Activated CD8-positive, alpha-beta memory T cell treated with anti-CD3 and anti-CD28 coated beads for 4 hours (primary cell): ENCODE measurements at places on chromosomes 4 and X.

DNA sequence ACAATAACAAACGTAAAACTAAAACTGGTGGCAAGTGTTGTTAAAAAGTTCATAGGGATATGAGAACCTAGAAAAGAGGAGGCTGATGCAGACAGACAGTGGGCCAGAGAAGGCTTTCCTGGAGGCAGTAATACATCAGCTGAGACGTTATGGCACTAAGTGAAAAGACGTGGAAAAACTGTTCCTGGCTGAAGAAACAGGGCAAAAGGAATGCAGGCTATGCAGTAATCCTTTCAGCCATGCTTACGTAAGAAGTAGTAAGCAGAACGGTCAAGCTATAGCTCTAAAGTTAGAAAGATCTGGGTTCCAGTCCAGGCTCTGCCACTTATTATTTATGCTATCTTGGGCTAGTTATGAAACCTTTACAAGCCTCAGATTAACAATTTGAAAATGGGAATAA lies 6.4 kb downstream of the LAMTOR3 start:
- DNase-seq = no peak

GRCh38 chr4:154312246-154312645 lies 179.4 kb downstream of the DCHS2 start:
- no peak for DNase-seq

GRCh38 chr4:10129196-10130177 lies 12.9 kb upstream of the WDR1 start:
- no peak for DNase-seq

- no peak for DNase-seq
Measured at GRCh38 chr4:56976283-56976836, 1.0 kb downstream of the NOA1 start.

- DNase-seq = no peak
Measured at GRCh38 chr4:118816538-118817177, 19.3 kb downstream of the SEC24D start.

GRCh38 chr4:163892417-163892816 lies 397.9 kb downstream of the TMA16 start:
- DNase-seq = no peak

DNA sequence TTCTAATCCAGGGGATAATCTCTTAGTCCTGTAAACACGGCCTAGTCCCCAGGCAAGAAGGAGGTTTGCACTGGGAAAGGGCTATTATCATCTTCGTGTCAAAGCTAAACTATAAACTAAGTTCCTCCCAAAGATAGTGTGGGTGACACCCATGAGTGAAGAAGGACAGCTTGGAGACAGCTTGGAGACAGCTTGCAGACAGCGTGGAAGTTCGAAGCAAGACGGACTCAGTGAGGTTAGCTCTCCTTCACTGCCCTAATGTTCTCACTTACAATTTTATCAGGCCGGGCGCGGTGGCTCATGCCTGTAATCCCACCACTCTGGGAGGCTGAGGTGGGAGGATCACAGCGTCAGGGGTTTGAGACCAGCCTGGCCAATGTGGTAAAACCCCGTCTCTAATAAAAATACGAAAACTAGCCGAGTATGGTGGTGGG lies 19.2 kb upstream of the PLCXD1 start:
- no peak for DNase-seq

GRCh38 chr4:135552131-135552530 lies 1350.5 kb upstream of the PABPC4L start:
- no peak for DNase-seq

GRCh38 chr4:165875446-165875845 lies 2.4 kb downstream of the TLL1 start:
- no peak for DNase-seq

DNA sequence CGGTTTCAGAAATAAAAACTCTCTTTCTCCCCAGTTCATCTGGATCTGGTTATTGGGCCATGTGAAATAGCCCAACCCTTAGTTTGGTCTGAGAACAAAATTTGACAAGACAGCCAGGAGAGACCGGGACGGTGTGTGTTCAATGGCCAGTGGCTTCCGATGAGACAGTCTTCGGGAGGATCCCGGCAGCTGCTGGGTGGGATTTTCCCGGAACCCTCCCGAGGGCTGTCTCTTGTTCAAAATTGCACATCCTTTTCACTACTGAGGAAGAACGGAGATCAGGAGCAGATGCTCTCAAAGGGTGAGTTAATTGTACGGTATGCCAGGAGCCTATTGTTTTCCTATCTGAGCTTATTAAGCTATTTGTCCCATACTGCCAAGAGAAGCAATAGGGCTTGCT lies 166.5 kb downstream of the PRR32 start:
- DNase-seq = no peak
